Activated CD4-positive, alpha-beta T cell treated with anti-CD3 and anti-CD28 coated beads, Interleukin-2, amount 50 U/mL, for 4 hours (primary cell): ENCODE measurements at places on chromosomes 16 and 17.

- DNase-seq = no peak
Measured at GRCh38 chr16:10558746-10559641, 21.4 kb downstream of the EMP2 start.

DNA sequence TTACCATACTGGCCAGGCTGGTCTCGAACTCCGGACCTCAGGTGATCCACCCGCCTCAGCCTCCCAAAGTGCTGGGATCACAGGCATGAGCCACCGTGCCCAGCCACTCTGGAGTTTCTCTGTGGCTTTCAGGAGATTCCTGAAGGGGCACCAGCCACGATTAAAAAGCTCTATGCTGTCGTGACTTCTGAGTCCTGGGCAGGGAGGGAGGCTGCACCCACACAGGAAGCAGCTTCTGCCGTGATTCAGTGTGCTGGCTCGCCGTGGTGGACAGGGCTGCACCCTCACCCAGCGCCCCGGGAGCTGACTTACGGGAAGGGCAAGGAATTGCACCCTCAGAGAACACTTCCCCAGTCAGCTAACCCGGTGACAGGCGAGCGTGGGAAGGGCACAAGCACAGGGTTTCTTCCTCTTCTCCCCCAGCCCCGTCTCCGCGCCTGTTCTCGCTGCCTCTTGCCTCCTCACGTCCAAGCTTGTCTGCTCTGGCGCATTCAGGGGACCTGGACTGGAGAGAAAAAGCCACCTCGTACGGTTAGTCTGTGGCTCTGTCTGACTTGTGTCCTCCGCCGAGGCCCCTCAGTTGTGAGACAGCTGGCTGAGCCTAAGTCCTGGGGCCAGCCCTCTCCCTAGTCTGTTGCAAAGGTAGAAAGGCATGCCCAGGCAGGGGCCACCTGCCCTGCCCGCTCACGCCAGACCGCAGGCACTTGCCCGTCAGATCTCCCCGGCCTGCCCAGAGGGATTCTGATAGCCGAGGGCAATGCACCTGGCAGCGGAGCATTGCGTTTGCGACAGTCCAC, 145.0 kb downstream of the SEC14L1 start:
- no peak for DNase-seq

DNA sequence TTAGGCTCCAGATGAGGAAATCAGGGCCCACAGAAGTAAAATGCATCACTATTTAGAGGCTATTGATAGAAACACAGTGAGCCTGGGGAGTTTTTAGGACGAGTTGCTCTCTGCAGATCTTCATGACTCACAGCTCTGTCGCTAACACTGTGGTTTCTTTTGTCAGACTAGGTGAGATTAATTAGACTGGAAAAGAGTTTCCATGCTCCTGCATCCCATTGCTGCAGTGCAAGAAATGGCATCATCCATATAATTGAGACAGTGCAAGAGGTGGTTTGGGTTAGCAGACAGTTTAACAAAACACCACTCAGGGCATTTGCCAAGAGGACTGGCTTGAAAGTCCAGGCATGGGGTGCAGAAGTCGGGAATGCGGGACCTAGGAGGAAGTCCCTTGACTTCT, 198.8 kb upstream of the CACNG5 start:
- DNase-seq = no peak

DNA sequence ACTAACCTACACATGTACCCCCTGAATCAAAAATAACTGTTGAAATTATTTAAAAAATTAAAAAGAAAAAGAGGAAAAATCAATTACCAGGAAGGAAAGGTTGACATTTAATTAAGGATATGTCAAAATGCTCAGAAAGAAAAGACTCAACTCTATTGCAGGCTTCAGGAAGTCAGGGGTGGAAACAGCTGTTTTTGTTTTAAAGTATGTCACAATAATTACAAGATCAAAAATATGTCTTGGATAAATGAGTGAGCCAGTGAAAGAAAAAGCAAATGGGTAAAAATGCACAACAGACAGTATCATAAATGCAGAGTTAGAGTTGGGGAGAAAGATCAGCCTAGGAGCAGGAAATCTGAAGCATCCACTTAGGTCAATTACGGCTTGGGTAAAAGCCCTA, 146.0 kb downstream of the CDH11 start:
- DNase-seq = no peak

GRCh38 chr16:61332461-61332860, 703.8 kb downstream of the CDH8 start:
- DNase-seq = no peak

- peak; percentile 45 for DNase-seq
Measured at GRCh38 chr16:1812732-1813163, 13.9 kb downstream of the HAGH start.

GRCh38 chr16:54171626-54172537, 114.7 kb downstream of the IRX3 start:
- DNase-seq = no peak

DNA sequence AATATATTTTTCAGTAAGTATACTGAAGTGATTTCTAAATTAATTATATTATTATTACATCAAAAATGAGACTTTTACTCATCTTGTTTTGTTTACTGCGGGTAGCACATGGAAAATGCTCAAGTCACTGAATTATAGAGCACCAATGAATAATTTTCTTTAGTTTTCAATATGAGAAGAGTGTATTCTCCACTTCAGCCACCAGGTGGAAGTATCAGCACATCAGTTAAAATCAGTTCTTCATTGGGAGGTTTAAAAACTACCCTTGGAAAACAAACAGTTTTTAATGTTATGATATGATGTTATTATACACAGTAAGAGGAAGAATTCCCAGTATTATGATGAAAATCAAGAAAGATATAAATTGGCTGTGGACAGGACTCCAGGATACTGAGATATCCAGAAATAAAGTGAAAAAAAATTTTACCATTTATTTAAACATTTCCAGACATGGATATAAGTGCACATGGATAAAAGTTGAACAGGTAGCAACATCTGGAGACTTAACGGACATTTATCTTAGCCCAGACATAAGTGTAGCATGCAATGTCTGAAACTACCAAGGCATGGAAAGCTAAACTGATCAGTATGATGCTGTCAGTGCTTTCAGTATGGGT, 467.3 kb downstream of the KCNJ2 start:
- DNase-seq = no peak

DNA sequence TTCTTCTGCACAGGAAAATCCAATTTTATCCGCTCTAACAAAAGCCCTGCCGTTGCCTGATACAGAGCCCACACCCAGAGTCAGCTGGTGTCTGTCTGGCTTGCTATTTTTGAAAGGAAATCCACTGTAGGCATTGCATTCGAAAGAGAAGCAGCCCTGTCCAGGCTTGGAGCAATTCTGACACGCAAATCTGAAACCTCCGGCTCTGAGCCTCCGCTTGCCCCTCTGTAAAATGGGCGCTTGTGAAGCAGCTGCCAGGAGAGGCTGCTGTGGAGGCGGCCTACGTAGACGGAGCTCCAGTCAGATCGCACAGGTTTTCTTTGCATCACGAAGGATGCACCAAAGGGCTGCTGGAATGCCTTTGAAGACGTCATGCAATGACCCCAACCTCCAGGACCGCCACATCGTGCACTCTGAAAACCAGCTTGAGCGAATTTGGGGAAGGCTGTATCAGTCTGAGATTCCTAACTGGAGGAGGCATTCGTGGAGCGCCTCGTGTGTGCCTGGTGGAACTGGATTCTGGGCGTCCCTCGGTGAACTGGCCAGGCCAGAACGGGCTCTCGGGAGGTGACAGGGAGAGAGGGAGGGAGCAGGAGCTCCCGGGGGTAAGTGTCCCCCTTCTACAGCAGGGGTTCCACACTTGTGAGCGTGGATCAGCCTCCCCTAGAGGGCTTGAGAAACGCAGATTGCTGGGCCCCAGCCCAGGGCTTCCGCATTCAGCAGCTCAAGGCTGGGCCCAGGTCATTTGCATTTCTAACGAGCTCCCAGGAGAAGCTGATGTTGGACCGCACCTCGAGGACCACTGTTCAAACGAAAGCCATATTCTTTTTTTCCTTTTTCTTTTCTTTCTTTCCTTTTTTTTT, 215.5 kb downstream of the MRTFB start:
- DNase-seq = no peak

DNA sequence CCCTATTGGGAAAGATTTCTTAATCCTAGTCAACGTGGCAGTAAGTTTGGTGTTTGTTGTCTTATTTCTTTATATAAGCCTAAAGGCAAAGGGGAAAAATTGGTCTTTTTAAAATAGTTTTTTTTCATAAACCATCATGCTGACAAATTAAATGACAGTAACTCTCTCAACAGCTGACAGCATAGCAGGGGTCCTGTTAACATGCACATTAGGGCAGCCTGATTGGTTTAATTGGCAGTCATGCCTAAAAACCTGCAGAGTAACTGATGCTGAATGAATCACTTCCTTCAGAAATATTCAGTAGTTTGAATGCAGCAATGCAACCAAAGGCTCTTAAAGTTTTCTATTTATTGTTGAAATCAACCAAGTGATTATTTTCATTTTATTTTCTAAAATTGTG, 85.4 kb downstream of the ITFG1 start:
- DNase-seq = no peak

- DNase-seq = no peak
Measured at GRCh38 chr17:63232565-63233310, 213.4 kb downstream of the CYB561 start.

DNA sequence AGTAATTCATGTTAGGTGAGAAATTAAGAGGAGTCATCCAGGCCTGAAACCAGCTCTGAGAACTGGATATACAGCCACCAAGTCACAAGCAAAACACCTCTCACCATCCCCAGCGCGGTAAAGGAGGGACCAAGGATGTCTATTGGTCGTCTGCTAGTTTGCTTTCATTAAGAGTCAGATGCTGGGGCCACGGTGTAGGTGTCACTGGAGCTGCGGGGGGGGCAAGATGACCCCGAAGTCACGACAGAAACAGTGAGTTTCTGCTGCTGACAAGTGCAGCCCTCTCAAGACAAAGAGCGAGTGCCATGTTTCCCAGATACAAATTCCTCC, 790 bp downstream of the NCBP3 start:
- peak; percentile 24 for DNase-seq

- DNase-seq = no peak
Measured at GRCh38 chr16:56269811-56270684, 78.8 kb downstream of the GNAO1 start.

- no peak for DNase-seq
Measured at GRCh38 chr17:8602679-8603078, 27.8 kb downstream of the MYH10 start.

DNA sequence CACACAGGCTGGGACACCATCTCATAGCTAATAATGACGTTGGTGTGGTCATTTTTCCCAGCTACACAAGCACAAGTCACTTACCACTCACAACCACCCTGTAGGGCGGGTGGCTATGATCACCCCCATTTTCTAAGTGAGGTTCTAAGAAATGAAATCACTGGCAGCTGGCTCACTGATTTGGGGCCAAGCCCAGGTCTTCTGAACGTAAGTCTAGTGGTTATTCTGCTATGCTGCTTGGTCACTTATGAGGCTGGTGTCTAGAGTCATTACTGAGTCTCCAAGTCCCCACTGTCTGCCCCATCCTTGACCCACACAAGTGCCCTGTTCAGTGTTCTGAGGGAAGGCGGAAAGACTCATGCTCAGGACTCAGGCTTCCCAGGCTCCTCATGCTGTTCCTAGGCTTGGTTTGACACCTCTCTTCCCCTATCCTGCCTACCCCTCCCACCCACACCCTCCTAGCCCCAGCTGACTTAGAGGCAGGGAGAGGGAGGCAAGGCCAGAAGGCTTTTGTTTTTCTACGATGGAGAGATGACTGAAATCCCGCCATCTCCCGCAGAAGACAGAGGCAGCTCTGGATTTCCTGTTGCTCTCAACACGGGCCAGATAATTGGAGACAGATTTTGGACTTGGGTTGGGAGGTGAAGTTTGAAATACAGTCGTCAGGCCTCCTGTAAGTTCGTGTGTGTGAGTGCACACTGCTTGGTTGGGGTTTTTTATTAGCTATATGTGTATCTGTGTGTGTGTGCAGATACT, 32.2 kb downstream of the FZD2 start:
- DNase-seq = no peak

DNA sequence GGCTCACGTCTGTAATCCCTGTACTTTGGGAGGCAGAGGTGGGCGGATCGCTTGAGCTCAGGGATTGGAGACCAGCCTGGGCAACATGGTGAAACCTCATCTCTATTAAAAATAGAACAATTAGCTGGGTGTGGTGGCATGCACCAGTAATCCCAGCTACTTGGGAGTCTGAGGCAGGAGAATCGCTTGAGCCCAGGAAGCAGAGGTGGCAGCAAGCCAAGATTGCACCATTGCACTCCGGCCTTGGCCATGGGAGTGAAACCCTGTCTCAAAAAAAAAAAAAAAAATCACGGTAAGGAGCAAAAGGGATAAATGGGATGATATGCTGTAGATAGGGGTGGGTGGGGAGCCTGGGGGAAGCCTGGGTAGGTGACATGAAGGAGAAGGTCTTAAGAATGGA, 20.4 kb upstream of the TMEM98 start:
- DNase-seq = no peak

GRCh38 chr17:77864234-77865111, 94.0 kb upstream of the TNRC6C start:
- DNase-seq = no peak

- DNase-seq = no peak
Measured at GRCh38 chr16:79844603-79845002, 244.1 kb upstream of the MAF start.

DNA sequence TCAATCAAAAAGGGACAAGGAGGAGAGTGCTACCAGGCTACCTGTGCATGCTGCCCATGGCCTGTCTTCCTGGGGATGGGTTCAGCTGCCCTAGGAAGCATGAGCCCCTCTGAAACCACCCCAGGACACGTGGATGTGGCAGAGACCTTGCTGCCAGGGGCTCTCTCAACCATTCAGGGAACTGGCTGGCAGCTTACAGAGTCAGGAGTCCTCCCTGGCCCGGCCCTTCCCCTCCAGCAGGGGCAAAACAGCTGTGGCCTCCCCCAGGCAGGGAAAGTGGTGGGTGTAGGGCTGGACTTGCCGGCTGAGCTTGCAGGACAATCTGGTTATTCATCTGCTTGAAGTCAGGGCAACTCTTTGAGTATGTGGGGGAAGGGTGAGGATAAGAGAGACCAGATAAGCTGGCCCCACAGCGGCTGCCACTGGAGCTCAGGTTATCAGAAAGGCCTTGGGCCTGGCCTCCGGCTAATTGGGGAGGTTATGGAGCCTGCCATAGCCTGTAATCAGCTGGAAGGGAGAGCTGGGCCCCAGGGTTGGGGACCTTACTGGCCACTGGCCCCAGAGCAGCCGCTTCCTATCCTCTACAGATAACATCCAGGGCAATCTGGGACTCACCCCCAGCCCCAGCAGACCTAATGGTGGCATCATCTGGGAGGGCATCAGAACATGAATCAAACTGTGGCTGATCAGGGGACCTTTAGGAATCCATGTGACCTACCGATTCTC, 5.6 kb upstream of the TBX2 start:
- DNase-seq = no peak

GRCh38 chr16:69712277-69712676, 14.1 kb downstream of the NQO1 start:
- no peak for DNase-seq

DNA sequence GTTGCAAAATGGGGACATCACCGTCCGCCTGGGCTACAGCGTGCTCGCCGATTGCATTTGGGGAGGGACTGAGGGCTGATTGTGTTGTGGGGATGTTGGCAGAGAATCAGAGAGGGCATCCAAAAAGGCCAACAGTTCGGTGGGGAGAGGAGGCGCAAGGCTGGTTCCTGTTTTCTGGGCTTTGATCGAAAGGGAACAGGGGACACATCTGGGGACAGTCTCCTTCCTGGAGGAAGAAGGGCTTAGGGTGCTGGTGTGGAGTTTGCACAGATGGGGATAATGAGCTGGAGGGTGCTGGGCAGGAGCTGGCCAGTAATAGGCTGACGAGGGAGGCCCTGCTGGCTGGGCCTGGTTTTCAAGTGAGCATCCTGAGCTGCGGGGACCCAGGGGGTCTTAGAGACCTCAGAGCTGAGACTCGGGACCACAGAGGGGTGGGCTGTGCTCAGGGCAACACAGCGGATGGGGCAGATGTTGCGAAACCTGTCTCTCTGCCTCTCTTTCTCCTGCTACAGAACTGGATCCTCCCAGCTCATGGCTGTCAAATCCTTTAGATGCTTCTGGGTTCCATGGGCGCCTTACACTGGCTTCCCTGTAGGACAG, 288.7 kb downstream of the SEC14L1 start:
- no peak for DNase-seq
